Midbrain (tissue), 1 donor: ENCODE measurements at places on chromosomes 16 and 17.
A peak's percentile ranks its signal among the peaks of the same experiment; 100 is the strongest.

DNA sequence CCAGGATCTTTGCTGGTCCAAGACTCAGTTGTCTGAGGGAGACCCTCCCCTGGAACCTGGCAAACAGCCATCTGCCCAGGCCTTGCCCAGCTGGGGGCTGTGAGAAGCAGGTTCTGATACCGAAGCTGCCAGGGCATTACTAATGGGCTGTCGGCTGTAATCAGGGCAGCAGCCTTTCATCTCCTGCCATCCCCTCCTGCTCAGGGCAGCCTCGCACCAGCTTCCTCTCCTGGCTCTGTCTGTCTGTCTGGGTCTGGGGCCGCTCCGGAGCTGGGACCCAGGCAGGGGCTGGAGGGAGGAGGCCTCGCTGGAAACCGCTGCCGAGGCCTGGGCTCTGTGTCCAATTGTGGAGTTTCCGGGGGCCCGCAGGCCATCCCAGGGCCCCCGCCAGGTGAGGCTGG is 21.6 kb upstream of the BRD7 start:
- no peak for DNase-seq

DNA sequence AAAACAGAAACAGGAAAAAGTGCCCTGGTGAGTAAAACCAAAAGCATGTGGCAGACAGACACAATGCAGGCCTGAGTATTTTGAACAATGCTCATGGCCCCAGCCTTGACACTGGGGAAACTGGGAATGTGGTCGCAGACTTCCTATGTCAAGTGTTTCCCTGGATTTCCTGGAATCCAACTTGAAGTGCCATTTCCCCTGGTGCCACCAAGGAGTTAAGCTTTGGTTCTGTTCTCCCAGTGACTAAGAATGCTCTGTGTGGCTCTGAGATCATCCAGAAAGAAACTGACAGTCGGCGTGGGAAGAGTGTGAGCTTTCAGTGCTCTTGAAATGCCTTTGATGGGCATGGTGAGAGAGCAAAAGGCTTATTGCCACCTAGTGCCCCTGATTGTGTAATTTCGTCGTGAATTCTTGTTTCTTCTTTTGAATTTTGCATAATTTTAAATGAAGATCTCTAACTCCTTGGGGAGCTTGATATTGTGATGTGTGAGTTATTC is 96.0 kb downstream of the YPEL2 start:
- DNase-seq: peak; percentile 73

- no peak for DNase-seq
Measured at GRCh38 chr16:89784406-89784805, 32.0 kb downstream of the FANCA start.

DNA sequence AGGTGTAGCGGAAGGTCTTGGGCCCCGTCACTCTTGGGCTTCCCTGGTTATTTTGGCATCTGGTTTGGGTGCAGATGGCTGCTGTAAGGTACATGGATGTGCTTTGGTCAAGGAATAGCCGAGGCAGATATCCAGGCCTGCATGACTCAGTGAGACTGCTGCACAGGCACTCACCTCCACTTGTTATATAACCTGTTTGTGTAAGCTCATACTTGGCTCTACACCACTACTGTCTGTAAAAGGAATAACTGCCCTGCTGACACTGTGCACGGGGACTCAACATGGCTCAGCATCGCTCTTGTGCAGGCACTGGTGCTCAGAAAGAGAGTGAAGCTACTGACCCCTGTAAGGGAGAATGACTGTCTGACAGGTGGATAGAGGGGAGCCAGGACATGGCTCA is 42.3 kb upstream of the ARL4D start:
- DNase-seq: no peak

- DNase-seq: no peak
Measured at GRCh38 chr16:56226187-56226586, 34.9 kb downstream of the GNAO1 start.

GRCh38 chr17:9037736-9038135 is 16.4 kb downstream of the NTN1 start:
- DNase-seq: no peak

DNA sequence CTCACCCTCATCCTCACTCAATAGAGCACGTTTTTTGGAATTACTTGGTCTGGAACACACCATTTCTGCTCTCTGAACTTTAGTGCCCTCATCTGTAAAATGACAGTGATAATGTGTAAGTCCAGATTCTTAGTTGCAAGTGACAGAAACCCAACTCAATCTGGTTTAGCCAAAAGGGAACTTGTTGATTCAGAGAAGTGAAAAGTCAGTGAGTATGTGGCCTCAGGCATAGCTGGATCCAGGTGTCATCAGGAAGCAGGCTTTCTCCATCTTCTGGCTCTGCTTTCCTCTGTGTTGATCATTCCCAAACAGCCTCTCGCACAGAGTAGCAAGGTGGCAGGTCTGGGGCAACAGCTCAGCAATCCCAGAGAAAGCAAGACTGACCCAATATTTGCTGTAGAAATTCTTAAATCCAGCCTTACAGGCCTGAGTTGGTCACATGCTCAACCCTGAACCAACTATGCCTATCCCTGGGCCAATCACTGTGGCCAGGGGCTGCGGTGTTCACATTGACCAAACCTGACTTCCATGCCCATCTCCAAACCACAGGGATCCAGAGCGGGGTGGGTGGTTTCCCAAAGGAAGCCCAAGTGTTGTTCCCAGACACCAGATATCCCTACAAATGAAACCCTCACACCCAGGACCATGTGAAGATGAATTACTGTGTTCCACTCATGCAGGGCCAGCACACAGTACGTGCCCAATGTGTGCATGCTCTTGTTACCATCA is 23.3 kb upstream of the ALKBH5 start:
- no peak for DNase-seq

GRCh38 chr16:3112058-3112880 is at the start of gene ZNF205:
ZNF205 (plus strand) TSS chr16:3112586; CDS start chr16:3113431, 845 bp downstream.
- DNase-seq: peak; percentile 79

- DNase-seq: no peak
Measured at GRCh38 chr16:11675561-11676511, 7.6 kb downstream of the SNN start.

GRCh38 chr16:84178146-84178765 is 8.6 kb downstream of the TAF1C start:
- DNase-seq: no peak

DNA sequence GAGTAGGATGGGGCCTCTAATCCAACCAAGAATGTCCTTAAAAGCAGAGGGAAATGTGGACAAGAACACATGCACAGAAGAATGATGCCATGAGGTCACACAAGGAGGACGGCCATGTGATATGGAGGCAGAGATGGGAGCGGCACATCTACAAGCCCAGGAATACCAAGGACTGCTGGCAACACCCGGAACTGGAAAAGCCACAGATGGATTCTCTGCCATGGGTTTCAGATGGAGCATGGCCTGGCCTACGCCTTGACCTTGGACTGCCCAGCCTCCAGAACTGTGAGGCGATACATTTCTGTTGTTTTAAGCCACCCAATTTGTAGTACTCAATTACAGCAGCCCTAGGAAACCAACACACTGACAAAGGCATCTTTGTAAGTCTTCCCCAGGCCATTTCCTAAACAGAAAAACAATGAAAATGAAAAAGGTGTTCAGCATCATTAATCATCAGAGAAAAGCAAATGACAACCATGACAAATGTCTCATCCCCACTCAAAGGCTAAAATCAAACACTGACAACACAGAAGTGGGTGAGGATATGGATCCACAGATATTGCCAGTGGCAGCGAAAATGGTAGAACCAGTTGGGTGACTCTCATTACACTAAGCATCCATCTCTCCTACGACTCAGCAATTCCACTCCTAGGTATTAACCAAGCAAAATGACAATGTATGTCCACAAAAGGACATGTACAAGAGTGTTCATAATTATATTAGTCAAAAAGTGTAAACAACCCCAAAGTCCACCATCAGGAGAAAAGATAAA is 76.9 kb upstream of the CNEP1R1 start:
- DNase-seq: no peak
